ENCODE measurements at places on chromosomes 5 and 9. TPM values are rescaled to one million over a fixed set of nuclear protein-coding genes. Genes with fewer than 3 reads are reported as not detected.

- no peak for DNase-seq
Observed at GRCh38 chr5:82160948-82161347, 117.2 kb downstream of the RPS23 start.

DNA sequence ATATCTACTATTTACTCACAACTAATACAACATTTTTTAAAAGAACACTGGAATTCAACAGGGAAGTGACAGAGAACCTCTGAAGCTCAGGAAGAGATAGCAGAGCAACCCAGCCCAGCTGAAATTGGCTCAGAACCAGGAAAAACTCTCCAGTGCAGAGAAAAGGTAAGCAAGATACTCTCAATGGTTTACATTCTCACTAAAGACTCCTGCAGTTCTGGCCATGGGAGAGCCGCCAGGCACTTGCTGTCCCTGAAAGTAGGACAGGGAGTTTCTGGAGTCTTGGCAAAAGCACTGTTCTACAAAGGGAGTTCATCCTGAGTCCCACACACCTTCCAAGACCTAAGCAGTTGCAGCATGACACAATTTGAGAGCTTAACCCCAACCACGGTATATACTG lies 330.8 kb downstream of the TRIM36 start:
- DNase-seq, result no peak

GRCh38 chr9:93958819-93959682 lies 3.9 kb upstream of the BARX1 start:
- DNase-seq, result peak; percentile 61

GRCh38 chr5:14218480-14218879 lies 75.3 kb downstream of the TRIO start:
- no peak for DNase-seq

GRCh38 chr5:159480849-159481248 lies 150.6 kb upstream of the IL12B start:
- DNase-seq, result no peak

DNA sequence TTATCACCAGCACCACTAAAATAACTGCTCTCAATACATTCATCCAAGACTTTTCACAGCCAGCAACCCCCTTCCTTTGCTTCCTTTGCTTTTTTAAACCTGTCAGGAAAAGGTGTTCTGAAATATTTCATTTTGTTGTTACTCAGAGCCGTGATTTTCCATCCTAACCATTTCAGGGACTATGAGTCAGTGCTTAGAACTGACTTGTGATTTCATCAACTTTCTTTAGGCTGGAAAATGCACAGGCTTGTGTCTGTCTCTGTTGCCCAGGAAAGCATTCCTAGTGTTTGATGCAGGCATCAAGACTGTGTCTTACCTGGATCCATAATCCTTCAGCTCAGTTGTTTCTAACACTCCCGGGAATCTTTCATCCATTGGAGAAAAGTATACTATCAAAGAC lies 805.6 kb downstream of the BRINP1 start:
- no peak for DNase-seq

- DNase-seq, result no peak
Observed at GRCh38 chr9:22241611-22242010, 205.0 kb upstream of the DMRTA1 start.

DNA sequence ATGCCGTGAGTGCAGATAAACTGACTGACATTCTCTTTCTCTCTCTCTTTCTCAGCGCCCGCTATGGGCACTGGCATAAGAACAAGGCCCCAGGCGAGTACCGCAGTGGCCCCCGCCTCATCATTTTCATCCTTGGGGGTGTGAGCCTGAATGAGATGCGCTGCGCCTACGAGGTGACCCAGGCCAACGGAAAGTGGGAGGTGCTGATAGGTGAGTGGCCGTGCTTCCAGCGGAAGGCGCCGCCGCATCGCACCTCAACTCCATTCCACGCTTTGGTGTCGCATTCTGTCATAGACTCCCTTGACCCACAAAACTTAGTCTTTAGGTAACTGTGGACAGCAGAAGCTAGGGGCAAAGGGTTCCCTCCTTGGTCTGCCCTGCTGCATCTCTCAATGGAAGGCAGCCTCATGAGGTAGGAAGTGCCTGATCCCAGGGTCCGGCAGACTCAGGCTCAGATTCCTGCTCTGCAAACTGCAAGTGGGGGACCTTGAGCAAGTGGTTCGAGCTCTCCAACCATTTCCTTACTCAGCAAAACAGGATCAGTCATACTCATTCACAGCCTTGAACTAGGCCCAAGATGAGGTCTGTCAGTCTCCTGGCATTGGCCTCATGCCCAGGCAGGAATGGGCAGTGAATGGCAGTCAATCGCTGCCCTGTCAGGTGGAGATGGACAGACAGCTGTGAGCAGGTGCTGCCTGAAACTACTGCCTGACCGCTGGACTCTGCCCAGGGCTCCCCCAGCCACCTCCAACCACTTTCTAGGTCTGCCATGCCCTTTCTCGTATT lies 24.2 kb upstream of the CFAP157 start:
- DNase-seq, result no peak

DNA sequence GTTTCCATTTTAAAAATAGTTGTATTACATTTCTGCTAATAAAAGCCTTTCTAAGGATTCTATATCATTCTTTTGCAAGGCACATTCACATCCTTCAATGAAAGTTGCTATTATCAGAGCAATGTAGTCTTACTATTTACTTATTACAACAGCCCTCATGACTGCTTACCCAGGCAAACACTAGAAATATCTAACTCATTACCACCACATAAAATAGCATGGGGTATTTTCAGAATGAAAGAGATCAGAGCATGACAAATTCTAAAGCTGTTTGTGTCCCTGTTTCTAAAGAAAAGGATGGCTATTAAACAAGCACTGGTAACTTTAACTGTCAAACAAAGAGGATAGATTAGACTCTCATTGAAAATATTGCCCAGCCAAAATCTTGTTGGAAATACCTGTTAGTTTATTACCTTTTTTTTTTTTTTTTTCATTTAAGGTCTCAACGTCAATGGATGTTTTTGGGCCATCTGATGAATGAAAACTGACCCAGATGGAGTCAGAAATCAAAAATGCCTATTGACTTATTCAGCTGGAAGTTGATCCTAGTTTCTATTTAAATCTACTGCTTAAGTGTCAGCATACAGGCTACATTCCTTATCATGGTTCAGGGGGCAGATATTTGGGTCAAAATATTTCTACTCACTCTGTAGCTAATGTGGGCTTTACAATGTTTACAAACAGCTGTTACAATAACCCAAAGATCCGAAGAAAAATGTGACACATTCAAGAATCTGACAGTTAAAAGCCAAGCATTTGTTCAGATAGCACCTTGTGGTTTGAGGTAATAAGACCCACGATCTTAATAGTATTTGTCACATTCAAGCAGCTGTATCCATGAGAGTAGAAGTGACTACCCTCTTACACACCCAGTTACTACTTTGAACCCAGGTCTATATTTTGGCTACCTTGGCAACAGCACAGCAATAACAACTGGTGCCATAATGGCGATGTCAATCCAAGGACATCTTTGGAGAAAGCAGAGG lies 554.8 kb upstream of the MEF2C start:
- DNase-seq, result peak; percentile 19

GRCh38 chr5:173015598-173016455 lies 32.3 kb downstream of the ATP6V0E1 start:
- no peak for DNase-seq

DNA sequence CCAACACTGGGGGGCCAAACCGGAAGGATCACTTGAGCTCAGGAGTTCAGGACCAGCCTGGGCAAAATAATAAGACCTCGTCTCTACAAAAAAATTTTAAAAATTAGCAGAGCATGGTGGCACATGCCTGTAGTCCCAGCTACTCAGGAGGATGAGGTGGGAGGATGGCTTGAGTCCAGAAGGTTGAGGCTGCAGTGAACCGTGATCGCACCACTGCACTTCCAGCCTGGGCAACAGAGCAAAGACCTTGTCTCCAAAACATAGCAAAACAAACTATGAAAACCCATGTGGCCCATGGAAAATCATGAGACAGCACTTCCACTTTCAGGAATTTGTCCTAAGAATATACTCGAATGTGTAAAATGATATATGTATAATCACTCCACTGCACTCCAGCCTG lies 6.1 kb downstream of the SETX start:
- no peak for DNase-seq

DNA sequence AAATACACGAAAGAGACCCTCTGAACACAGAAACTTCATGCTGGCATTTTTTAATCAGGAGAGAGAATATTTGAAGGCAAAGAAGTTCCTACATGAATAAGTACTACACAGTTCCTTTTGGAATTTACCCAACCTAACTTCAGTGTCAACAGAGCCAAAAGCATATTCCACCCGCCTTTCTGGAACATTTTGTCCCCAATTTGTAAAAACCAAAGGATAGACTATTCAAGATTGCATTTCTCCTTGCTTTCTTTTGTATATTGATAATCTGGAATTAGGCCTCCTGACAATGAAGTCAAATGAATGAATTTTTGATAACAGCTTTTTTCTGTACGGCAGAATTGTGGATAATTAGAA lies 39.4 kb upstream of the TRAF1 start:
- no peak for DNase-seq

- no peak for DNase-seq
Observed at GRCh38 chr5:121019734-121020133, 555.6 kb downstream of the PRR16 start.

DNA sequence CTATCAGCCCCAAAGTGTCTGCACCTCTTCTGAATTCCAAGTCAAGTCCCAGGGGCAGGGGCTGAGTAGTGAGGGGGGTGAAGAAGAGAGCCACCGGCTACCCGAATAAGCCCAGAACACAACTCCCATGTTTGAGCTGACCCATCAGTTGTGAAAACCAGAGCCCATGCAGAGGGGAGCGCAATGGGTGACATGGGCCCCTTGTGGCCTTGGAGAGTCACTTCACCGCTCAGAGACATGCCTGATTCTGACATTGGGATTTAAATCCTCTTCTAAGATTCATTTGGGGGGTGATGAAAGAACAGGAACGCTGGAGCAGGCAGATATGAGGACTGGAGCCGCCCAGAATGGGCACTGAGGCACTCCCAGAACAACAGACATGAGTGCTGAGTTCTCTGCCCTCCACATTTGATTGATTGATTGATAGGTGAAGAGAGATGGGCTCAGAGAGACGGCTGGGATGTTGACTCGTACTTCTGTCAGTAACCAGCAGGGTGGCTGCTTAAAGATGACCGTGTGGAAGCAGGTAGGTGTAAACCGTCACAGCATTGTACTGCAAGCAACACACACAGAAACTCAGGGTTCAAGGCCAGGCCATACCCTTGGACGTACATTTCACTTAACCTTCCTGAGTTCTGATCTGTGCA lies 74.3 kb downstream of the GPR21 start:
- DNase-seq, result no peak

GRCh38 chr5:158619083-158619788 lies 480.5 kb downstream of the EBF1 start:
- DNase-seq, result peak; percentile 54

GRCh38 chr5:96035796-96036195 lies 74.1 kb upstream of the ELL2 start:
- DNase-seq, result no peak

- DNase-seq, result no peak
Observed at GRCh38 chr9:27539479-27540441, 10.1 kb upstream of the MOB3B start.

DNA sequence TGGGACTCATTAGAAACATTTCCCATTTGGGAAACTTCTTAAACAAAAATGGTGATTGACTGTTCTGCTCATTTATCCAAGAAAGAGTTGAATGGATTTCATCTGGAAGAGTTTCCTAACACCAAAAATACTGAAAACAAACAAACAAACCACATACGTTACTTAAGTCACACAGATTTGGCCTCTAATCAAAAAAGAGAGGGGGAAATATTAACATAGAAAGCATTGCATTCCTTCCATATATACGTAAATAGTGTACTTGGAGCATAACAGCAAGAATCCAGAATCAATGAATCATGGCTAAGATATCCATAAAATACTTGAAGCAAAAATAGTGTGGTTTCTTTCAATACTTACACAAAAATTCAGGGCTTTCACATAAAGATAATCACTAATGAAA lies 189.8 kb upstream of the MAP3K1 start:
- peak; percentile 91 for DNase-seq

GRCh38 chr9:1978941-1979340 lies 36.2 kb upstream of the SMARCA2 start:
- DNase-seq, result peak; percentile 89

GRCh38 chr9:94819161-94819687 lies 92.7 kb downstream of the AOPEP start:
- peak; percentile 89 for DNase-seq

GRCh38 chr9:89878003-89878411 lies 273.2 kb downstream of the GADD45G start:
- no peak for DNase-seq

GRCh38 chr5:60809891-60810425 lies 34.1 kb downstream of the ELOVL7 start:
- DNase-seq, result peak; percentile 20

- DNase-seq, result no peak
Observed at GRCh38 chr5:68215898-68216244, 315 bp downstream of the PIK3R1 start.

DNA sequence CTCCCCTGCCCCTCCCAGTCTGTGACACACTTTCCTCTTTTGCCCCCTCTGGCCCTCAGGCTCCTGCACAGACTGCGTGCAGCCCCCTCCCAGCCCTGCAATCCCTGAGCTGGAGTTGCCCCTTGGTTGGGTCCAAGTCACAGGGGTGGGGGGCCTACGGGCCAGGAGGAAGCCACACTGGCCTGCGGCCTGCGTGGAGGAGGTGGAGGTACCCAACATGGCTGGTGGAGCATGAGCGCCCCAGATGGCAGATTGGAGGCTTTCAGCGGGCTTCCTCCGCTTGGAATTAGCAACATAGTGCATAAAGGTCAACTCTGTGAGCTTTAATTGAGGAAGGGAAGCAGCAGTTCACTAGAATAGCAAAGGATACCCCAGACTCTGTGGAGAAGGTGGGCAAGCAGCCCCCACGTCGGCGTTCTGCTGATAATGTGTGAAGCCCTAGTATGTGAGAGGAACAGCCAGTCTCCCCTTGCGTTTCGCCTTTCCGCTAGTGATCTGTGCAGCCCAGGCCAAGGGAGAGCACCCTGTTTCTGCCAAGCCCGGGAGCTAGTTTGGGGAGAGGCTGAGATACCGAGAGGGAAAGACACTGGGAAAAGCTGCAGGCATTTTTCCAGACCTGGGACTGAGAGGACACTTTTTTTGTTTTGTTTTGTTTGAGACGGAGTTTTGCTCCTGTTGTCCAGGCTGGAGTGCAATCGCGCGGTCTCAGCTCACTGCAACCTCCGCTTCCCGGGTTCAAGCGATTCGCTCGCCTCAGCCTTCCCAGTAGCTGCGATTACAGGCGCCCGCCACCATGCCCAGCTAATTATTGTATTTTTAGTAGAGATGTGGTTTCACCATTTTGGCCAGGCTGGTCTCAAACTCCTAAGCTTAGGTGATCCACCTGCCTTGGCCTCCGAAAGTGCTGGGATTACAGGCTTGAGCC lies 35.3 kb upstream of the MACIR start:
- DNase-seq, result no peak

SPATA31E1 gene
- not detected for polyA plus RNA-seq

NUTM2G gene
- not detected for polyA plus RNA-seq

NTNG2 gene
- polyA plus RNA-seq, result 2.8 TPM

RETREG1 gene
- 8.7 TPM for polyA plus RNA-seq

BRINP1 gene
- polyA plus RNA-seq, result 0.31 TPM

OCLN gene
- 23.0 TPM for polyA plus RNA-seq

C9orf85 gene
- 6.1 TPM for polyA plus RNA-seq

STC2 gene
- 18.1 TPM for polyA plus RNA-seq

TMEM215 gene
- not detected for polyA plus RNA-seq

STK32A gene
- 2.2 TPM for polyA plus RNA-seq

SLC6A7 gene
- 0.02 TPM for polyA plus RNA-seq

SLCO6A1 gene
- polyA plus RNA-seq, result not detected

MYOT gene
- not detected for polyA plus RNA-seq

TTC33 gene
- polyA plus RNA-seq, result 6.3 TPM

ITGA1 gene
- polyA plus RNA-seq, result 8.8 TPM

SH3PXD2B gene
- 8.0 TPM for polyA plus RNA-seq

PCDHGA2 gene
- polyA plus RNA-seq, result 1.1 TPM
